ENCODE measurements at places on chromosomes 2 and 18. TPM values are rescaled to one million over a fixed set of nuclear protein-coding genes. Genes with fewer than 3 reads are reported as not detected.

Gene REG1B
- not detected for total RNA-seq

Gene GNLY
- 10.6 TPM for total RNA-seq

Gene YIPF4
- total RNA-seq, result 38.8 TPM

Gene FTCDNL1
- total RNA-seq, result 1.3 TPM

Gene CCDC74A
- 2.7 TPM for total RNA-seq

Gene ZNF24
- 36.3 TPM for total RNA-seq

DNA sequence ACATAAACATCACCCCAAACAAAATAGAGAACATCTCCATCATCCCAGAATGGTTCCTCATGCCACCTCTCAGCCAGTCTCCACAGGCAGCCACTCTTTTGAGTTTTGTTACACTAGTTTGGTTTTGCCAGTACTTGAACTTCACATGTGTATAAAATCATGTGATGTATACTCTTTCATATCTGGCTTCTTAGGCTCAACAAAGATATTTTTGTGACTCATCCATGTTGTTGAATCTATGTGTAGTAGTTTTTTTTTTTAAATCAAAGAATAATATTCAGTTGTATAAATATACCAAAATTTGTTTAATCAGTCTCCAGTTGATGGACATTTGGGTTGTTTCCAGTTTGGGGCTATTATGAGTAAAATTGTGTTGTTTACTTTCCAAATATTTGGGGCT lies 75.9 kb downstream of the PMS1 start:
- no peak for ATAC-seq

- no peak for ATAC-seq
Measured at GRCh38 chr2:31558401-31559295, 22.1 kb downstream of the SRD5A2 start.

DNA sequence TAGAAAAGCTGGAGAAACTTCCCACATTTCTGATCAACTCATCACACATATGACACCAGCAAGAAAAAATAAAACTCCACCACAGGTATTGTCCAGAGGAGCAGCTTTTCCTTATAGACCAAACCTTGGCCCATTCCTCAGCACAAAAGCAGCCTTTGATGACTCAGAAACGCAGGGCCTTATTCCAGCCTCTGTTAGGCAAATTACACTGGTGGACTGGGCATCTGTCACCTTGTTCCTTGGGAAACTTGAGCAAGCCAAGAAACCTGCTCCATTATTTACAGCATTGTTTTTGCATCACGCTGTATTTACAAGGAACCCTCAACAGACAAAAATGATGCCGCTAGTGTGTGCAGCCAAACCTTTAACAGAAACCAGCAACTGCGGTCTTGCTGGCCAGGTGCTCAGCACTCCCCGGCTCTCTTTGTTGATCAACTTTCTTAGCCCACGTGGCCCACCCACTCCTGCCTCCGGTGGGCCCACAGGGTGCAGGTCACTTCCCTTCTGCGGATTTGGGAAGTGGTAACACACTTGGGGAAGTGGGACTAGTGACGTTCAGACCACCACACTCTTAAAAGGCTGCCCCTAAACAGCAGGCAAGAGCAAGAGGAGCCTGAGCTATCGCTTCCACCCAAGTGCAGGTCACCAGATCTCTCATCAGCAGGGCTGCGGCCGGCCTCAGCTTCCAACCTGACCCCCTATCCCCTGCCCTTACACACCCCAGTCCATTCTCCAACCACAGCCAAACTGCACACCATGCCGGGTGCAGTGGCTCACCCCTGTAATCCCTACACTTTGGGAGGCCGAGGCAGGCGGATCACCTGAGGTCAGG lies 1.5 kb downstream of the AP1S3 start:
- ATAC-seq, result no peak

- no peak for ATAC-seq
Measured at GRCh38 chr2:96176661-96177060, 31.4 kb upstream of the DUSP2 start.

- no peak for ATAC-seq
Measured at GRCh38 chr2:71468279-71469015, 15.1 kb downstream of the DYSF start.

- no peak for ATAC-seq
Measured at GRCh38 chr18:36386150-36386920, 88.8 kb downstream of the FHOD3 start.

DNA sequence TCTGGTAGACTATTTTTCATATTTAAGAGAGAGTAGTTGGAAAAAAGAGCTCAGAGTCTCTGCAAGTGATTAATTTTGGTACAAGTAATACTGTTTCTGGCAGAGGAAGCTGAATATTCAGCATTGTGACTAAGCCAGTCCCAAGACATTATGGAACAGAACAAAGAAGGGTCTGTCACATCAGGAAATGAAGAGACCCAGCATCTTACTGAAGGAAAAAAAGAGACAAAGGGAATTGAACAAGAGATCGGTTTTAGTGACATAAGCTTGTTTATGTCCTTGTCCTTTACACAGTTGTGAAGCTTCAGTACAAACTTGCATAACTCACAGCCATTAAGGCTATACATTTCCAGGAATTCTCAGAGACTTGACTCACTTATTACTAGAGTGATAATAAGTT lies 568.5 kb upstream of the SLC8A1 start:
- no peak for ATAC-seq

- no peak for ATAC-seq
Measured at GRCh38 chr2:234029150-234029733, 21.3 kb upstream of the SPP2 start.

- ATAC-seq, result no peak
Measured at GRCh38 chr2:60661073-60661738, 94.9 kb upstream of the PAPOLG start.

DNA sequence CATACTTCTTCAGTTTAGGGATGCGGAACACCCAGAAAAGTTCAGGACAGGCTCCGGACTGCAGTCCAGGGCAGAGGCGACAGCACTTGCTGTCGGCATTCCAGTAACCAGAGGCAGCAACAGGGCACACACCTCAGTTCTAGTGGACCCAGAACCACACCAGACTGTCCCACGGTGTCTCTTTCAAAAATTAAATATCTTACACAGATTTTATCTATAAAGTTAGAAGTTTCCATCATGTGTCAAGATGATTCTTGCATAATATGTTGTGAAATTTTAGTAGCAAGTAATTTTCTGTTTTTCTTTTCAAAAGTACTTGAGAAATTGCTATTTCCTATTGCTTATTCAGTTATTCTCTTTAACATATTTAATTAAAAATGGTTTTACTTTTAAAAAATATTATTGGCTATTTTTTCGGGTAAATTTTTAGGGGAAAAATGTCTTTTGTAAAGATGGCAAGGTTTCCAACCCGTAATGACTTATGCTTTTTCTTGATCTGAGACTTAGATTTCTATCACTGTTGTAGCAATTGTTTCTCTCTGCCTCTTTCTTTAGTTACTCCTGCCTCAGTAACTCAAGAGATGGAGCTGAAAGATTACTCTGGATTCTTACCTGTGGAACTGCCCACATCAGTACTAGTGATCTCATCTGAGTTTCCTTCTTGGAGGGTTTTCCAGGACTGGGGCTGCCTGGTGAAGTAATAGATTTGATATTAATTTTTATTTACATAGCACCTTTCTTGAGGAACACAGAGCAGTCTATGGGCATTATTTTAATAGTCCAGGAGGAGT lies 182.7 kb downstream of the LTBP1 start:
- no peak for ATAC-seq

- ATAC-seq, result peak; percentile 57
Measured at GRCh38 chr2:85273738-85274731, 53.8 kb downstream of the TGOLN2 start.

Measured in activated T-helper 17 cell treated with anti-CD3 and anti-CD28 coated beads, Interleukin-2, amount 50 U/mL, for 72 hours (primary cell).